ENCODE measurements at places on chromosomes 7 and 10.

- DNase-seq: no peak
Measured at GRCh38 chr7:139004321-139005090, 23.3 kb upstream of the KIAA1549 start.

- DNase-seq: no peak
Measured at GRCh38 chr7:152537639-152538038, 101.8 kb upstream of the KMT2C start.

DNA sequence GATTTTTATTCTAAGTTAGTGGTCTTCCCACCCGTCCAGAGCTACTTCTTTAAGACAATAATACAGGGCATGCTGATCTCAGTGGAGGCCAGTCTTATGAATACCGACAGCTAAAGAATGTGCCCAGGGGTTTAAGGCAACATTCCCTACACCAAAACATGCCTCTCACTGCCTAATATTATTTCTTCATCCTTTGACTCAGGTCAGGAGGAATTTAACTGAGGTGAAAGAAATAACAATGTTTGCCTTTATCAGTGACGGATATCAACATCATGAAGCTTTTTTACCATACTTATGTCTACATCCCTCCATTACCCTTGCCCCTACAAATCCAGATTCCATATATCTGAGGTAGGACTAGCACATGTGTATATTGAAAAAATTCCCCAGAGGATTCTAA is 33.3 kb upstream of the TES start:
- DNase-seq: no peak

- no peak for DNase-seq
Measured at GRCh38 chr7:7148798-7149481, 33.4 kb upstream of the C1GALT1 start.

GRCh38 chr7:35370687-35371086 is 116.8 kb upstream of the TBX20 start:
- no peak for DNase-seq

DNA sequence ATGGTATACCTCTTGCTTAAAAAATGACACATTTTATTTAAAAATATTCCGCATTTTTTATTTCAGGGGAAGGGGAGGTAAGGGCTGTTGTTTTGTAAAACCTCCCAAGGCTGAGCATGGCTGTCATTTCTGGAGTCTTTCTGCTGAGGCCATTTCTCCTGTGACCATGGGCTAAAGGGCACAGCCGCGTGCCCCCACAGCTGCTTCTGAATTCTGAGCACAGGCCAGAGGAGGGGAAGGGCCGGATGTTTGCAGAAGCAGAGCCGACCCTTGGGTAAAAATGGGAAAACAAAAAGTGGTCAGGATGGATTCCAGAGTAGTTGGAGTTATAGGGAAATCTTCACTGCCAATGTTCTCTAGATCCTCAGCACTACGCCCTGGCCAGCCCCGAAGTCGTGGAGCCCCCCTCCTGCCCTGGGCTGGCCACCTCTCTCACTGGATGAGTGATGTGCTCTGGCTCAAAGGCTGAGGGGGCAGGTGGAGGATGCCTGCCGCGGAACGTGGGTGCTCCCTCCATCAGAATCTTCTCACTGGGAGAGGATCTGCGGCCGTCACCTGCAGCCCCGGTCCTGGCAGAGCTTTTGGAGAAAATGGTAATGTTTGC is 131.3 kb upstream of the ZEB1 start:
- DNase-seq: no peak
